ENCODE measurements at places on chromosomes 1 and 21.

DNA sequence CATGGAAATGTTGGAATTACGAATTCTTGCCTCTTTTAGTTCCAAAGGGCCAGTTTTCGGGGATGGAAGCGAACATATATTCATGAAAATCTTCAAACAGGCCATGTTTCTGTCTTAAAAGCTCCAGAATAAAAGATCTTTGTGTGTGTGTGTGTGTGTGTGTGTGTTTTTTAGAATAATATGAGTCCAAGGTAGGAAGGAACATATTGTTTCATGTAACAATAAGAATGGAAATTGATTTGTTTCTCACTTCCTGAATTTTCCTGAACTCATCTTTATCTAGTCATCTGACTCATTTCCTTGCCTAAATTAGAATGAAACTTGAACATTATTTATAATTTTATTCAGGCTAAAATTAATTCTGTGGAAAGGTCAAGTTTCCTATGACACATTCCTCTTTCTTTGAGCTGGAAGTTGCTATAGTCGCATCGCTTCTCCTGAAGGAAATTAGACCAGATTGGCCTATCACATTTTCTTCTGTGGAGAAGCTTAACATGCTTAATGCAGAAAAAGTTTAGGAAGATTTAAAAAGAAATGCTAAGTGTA, 805.1 kb upstream of the ADAMTS5 start:
- DNase-seq = no peak

DNA sequence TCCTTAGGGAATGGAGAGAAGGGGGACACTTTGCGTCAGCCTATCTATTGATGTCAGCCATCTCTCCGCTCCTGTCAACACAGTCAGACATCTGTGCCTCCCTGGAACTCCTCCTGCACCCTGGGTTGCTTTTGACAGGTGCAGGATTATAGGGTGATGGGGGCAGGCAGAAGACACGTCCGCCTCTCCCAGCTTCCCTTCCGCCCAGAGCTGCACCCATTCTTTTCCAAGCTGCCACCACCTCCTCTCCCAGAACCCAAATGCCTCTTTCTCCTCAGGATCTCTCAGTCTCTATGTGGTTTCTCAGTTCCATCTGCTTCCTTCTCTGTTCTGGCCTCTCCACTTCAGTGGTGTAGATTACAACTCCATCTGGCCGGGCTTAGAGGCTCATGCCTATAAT, 17.1 kb upstream of the KIF1B start:
- DNase-seq = no peak

DNA sequence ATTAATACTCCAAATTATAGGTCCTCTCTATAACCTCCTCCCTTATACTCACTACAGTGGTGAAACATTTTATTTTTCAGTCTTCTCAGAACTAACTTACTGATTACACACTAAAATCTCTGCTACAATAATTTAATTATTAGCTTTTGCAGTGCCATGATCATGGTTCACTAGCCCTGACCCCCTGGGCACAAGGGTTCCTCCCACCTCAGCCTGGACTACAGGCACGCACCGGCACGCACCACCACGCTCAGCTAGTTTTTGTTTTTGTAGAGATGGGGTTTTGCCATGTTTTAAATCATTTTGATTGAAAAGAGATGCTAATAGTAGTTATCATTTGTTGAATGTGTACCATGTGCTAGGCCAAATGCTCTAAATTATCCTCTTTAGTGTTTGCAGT, 6.3 kb downstream of the PATJ start:
- DNase-seq = no peak

- DNase-seq = no peak
These were observed 319.8 kb downstream of the LMO4 start for GRCh38 chr1:87648323-87649119.

GRCh38 chr1:34127006-34128000, 37.7 kb downstream of the CSMD2 start:
- DNase-seq = no peak

DNA sequence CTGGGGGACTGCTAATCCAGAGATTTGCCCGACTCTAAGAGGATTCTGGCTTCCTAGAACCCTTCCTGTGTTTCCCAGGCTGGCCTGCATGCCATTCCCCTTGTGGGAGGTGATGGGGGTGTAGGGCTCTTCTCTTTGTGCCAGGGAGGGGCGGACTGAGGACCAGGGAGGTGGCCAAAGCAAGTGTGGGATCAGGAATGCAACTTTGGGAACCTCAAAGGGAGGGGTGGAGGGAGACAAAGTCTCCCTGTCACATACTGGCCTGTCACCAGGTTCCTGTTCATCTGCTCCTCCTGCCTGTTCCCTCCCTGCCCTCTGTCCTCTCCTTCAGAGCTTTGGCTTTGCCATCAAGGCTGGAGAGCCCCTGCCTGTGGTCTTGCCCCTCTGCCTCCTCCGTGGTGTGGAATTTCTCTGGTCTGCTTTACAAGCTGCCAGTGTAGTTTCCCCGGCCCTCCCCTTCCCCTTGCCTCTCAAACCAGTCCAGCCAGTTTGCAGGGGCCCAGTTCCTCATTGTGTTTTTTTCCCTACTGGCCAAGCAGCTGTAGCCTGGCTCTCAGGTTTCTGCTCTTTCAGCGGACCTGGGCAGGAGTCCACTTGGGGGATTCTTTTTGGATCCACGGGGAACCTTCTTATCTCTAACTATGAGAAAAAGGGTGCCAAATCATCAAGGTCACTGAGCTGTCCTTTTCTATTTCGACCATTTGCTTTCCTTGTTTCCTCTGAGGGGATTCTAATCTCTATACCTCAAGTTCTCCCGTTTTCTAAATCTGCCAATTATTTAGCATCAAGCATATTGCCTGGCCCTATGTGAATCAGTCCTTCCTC, 1.8 kb downstream of the CGN start:
- DNase-seq = no peak

- peak; percentile 2 for DNase-seq
These were observed 80.1 kb downstream of the ZNF326 start for GRCh38 chr1:90074970-90075391.

DNA sequence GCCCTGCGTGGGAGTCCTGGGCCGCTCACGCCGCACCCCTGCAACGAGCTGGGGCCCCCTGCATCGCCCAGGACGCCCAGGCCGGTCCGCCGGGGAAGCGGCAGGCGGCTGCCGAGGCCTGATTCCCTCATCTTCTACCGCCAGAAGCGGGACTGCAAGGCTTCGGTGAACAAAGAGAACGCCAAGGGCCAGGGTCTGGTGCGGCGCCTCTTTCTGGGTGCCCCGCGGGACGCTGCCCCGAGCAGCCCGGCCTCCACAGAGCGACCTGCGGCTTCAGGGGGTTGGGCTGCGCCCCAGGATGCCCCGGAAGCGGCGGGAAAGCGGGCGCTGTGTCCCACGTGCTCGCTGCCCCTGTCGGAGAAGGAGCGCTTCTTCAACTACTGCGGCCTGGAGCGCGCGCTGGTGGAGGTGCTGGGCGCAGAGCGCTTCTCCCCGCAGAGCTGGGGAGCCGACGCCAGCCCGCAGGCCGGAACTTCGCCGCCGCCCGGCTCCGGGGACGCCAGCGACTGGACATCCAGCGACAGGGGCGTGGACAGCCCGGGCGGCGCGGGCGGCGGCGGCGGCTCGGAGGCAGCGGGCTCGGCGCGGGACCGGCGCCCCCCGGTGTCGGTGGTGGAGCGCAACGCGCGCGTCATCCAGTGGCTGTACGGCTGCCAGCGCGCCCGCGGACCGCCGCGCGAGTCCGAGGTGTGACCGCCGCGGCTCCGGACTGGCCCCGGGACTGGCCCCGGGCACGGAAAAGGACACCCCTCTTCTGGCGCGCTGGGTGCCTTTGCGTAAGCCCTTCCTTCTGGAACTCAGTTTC, 2.7 kb downstream of the FAM110D start:
- DNase-seq = peak; percentile 65

GRCh38 chr21:36477001-36477400, 2.9 kb downstream of the CLDN14 start:
- DNase-seq = no peak

DNA sequence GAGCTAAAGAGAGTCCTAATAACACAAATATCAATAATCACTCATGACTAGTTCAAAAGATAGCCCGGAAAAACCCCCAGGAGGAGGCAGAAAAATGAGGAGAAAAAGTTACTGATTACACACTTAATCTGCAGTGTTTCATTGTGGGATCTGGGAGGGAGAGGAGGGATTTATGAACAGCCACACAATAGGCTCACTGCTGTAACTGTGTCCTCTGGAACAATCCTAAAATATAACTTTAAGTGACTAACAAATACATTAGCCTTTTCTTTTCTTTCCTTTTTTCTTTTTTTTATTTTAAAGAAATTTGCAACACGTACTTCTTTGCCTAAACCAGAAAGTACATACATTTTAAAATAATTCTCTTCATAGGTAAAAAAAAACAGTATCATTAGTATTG, 106.3 kb upstream of the LBR start:
- DNase-seq = no peak

DNA sequence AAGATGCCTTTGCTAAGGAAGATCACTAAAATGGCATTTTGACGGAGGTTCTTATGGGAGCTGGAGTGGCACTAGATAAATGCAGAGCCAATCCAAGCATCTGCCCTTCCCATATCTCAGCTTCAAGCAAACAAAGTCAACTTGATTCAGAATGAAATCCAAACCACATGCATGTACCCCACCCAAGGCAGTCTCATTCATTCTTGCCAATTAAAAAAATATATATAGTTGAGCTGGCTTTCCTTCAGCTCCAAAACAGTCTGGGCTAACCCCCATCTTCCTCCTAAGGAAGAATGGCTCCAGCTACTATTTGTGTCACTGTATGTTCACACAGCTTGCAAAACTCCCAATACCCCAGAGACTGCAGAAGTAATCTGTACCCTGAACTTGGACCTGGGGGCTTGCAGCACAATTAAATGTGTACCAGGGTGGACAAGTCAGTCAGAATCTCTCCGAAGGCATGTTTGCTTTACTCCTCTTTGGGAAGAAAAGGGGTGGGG, 35.4 kb downstream of the GPR3 start:
- DNase-seq = no peak

- DNase-seq = no peak
These were observed 1.2 kb upstream of the SMIM1 start for GRCh38 chr1:3771108-3772026.

- DNase-seq = no peak
These were observed 23.6 kb downstream of the COL6A2 start for GRCh38 chr21:46121286-46122221.

- DNase-seq = no peak
These were observed 37.2 kb downstream of the LRRC8C start for GRCh38 chr1:89670163-89670562.

GRCh38 chr21:45135868-45136267, 61.5 kb downstream of the ADARB1 start:
- no peak for DNase-seq

GRCh38 chr1:150187560-150187931, 37.8 kb downstream of the PLEKHO1 start:
- DNase-seq = no peak

GRCh38 chr1:161953256-161953920, 70.3 kb downstream of the OLFML2B start:
- DNase-seq = no peak

GRCh38 chr1:111754984-111755330, 744 bp upstream of the DDX20 start:
- DNase-seq = peak; percentile 66

- no peak for DNase-seq
These were observed 204.2 kb downstream of the CHRM3 start for GRCh38 chr1:239590556-239590955.

GRCh38 chr21:25383545-25383944, 223.7 kb downstream of the MRPL39 start:
- DNase-seq = no peak

- DNase-seq = no peak
These were observed 879 bp upstream of the PLPPR5 start for GRCh38 chr1:99005537-99005942.

DNA sequence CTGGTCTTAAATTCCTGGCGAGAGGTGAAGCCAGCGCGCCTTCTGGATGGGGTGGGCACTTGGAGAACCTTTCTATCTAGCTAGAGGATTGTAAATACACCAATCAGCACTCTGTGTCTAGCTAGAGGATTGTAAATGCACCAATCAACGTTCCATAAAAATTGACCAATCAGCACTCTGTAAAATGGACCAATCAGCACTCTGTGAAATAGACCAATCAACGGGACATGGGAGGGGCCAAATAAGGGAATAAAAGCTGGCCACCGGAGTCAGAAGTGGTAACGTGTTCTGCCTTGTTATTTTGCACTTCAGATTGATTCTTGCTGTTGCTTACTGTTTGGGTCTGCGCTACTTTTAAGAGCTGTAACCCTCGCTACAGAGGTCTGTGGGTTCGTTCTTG, 12.0 kb upstream of the LIN9 start:
- no peak for DNase-seq

DNA sequence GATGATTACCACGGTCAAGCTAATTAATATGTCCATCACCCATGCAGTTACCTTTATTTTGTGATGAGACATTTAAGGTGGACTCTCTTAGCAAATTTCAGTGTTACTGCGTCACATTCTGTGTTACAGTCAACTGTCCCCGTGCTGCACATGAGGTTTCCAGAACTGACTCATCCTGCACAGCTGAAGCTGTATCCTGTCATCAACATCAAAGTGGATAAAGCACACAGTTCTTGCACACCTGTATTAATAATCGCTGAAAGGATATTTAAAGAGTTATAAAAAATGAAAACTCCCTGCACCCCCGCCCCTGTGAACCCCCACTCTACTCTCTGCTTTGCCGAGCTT, 3.4 kb upstream of the KRTAP10-5 start:
- no peak for DNase-seq

- DNase-seq = no peak
These were observed 9.4 kb downstream of the ZCCHC17 start for GRCh38 chr1:31306278-31306677.

GRCh38 chr1:218250492-218250891, 34.6 kb upstream of the RRP15 start:
- DNase-seq = no peak

DNA sequence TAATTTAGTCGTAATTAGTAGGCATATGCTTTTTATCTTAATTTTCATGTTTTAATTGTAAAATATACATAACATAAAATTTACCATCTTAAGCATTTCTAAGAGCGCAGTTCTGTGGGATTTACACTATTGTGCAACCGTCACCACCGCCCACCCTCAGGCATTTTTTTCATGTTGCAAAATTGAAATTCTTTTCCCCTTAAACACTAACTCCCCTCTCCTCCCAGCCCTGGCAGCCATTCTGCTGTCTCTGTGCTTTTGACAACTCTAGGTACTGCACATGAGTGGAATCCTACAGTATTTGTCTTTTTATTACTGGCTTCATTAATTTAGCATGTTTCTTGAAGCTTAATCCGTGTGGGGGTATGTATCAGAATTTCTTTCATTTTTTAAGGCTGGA, 7.8 kb downstream of the PIK3CD start:
- no peak for DNase-seq

DNA sequence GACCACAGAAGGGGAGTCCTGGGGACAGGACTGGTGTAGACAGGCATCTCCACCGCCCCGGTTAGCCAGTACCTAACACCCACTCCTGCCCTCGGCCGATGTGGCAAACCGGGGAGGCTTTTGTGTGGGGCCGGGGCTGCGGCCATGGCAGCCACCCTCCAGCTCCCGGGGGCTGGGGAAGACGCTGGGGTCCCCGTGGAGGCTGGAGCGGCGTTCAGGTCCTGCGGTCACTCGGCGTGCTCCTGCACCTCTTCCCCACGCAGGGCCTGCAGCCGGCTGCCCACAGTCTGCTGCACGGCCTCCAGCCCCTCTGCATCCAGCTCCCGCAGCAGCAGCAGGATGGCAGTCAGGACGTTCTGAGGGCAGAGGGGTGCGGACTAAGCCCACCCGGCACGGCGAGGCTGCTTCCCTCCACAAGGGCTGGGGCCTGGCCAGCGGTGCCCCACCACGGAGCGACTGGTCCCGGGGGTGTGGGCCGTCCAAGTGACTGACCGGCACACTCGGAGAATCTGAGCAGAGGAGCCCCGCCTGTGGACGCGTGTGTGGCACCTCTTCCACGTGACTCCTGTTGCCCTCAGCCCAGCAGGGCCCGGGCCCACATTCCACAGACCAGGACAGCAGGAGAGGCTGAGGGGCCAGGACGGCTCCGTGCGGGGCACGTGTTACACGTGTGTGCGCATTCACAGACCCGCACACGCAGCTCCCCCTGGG, 9.1 kb downstream of the CFAP410 start:
- no peak for DNase-seq

Measured in NCI-H1092 treated with DMSO at 0.1 percent for 48 hours (cell line).